ENCODE measurements at places on chromosomes 7 and 10.

DNA sequence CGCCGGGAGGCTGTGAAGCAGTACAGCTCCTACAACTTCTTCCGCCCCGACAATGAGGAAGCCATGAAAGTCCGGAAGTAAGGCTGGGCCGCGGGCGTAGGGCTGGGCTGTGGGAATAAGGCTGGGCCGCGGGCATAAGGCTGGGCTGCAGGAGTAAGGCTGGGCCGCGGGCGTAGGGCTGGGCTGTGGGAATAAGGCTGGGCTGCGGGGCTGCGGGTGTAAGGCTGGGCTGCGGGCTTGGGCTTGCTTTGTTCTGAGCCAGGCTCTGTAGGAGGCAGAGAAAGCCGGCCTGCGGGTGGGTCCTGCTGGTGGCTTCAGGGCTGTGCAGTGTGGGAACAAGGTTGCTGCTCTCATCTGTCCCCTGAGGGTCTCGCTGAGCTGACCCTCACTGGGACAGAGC is 12.5 kb downstream of the PFKFB3 start:
- peaks cover 63% of the 10 kb centered on the region for H3K36me3 ChIP-seq
- peaks cover 7% of the 10 kb centered on the region for H3K4me1 ChIP-seq
- no peaks in the 10 kb centered on the region for H3K27me3 ChIP-seq
- DNase-seq, result no peak

DNA sequence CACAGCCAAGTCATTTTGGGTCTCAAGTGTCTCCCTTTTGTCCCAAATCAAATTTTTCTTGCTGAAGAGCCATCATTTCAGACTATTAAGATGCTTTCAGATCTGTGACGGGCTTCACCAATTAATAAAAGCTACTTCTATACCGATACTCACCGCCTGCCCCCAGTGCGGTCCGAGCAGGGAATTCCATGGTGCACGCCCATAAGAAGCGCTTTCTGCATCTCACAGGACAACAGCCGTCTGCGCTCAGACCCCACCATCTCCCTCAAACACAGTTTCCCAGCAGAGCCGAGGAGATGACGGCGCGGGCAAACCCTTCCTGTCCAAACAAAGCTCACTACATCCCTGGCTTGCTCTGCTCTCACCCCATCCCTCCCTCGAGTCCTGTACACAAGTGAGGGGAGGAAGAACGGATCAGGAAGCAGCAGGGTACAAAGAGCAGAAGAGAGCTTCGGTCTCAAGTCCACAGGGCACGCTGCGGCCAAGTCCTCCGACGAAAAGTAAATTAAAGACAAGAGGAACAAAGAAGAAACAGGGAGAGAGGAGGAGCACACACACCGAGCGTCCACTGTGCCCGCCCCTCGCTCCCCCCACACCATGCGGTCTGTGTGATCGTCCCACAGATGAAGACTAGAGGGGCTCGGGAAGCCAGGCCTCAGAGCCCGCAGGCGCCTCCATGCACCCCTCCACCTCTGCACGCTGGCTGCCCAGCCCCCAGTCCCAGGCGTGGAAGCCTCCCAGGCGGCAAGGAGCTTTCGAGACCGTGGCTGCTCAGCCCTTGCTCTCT is 121.9 kb downstream of the MAD1L1 start:
- H3K27me3 ChIP-seq, result no peaks in the 10 kb centered on the region
- no peak for DNase-seq
- H3K4me3 ChIP-seq, result peak overlapping the region; percentile 44
- H3K4me1 ChIP-seq, result peaks cover 41% of the 10 kb centered on the region

- peaks cover 18% of the 10 kb centered on the region for H3K4me1 ChIP-seq
- peak overlapping the region; percentile 56 for H3K4me3 ChIP-seq
- no peaks in the 10 kb centered on the region for H3K36me3 ChIP-seq
- peak overlapping the region; percentile 85 for H3K27ac ChIP-seq
- DNase-seq, result peak; percentile 60
Observed at GRCh38 chr7:134865001-134865845, 85.8 kb downstream of the CALD1 start.

- no peak overlapping the region for H3K4me3 ChIP-seq
- no peaks in the 10 kb centered on the region for H3K27me3 ChIP-seq
- no peaks in the 10 kb centered on the region for H3K4me1 ChIP-seq
- no peak for DNase-seq
- no peak overlapping the region for H3K27ac ChIP-seq
Observed at GRCh38 chr10:66748217-66748616, 177.6 kb upstream of the LRRTM3 start.

DNA sequence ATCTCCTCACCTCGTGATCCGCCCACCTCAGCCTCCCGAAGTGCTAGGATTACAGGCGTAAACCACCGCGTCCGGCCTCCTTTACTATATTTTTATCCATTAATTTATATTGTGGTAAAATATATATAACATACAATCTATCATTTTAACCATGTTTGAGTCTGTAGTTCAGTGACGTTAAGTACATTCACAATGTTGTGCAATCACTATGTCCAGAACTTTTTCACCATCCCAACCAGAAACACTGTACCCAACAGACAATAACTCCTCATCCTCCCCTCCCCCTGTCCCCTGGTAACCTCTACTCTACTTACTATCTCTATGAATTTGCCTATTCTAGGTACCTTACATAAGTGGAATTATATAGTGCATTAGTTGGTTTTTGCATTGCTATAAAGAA is 297.5 kb upstream of the GALNT17 start:
- DNase-seq, result no peak
- no peaks in the 10 kb centered on the region for H3K36me3 ChIP-seq
- H3K4me3 ChIP-seq, result no peak overlapping the region

GRCh38 chr7:131769241-131769640 is 212.8 kb upstream of the PODXL start:
- H3K36me3 ChIP-seq, result no peaks in the 10 kb centered on the region
- DNase-seq, result no peak
- no peak overlapping the region for H3K27ac ChIP-seq
- H3K4me1 ChIP-seq, result no peaks in the 10 kb centered on the region

DNA sequence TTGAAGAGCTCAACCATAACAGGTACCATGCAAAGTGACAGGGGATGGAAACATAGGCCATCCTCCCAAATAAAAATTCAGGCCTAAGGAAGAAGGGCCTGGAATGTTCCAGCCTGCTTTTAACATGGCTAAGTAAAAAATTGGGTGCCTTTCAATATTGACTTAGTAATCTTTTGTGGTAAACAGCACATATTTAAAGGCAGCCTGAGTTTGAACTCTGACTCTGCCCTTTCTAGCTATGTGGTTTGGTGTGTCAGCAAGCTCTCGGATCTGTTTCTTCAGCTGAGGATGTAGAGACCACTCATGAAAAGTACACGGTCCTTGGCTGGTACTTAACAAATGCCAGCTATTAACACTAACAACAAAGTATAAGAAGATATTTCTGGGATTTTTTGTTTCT is 191.8 kb upstream of the CDCA7L start:
- no peak for DNase-seq
- H3K4me3 ChIP-seq, result no peak overlapping the region
- peaks cover 21% of the 10 kb centered on the region for H3K27me3 ChIP-seq
- no peak overlapping the region for H3K27ac ChIP-seq
- no peaks in the 10 kb centered on the region for H3K36me3 ChIP-seq

DNA sequence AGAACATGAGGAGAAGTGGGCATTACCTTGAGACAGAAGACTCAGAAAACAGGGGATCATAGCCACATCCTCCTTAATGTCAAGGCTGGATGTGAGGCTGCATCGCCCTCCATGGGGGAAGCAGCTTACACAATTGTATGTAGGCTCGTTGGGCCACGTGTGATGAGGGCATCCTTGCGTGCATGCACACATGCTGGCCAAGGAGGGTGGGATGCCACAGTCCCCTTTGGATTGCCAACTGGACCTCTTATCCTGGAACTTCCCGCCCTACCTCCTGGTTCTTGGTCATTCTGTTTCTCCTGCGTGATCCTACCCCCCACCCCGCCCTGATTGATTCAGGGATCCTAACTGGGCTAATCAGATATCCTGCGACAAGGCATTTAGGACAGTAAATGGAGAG is 102.0 kb downstream of the PRKAG2 start:
- peaks cover 13% of the 10 kb centered on the region for H3K36me3 ChIP-seq
- no peak for DNase-seq
- no peaks in the 10 kb centered on the region for H3K27me3 ChIP-seq
- H3K27ac ChIP-seq, result no peak overlapping the region

DNA sequence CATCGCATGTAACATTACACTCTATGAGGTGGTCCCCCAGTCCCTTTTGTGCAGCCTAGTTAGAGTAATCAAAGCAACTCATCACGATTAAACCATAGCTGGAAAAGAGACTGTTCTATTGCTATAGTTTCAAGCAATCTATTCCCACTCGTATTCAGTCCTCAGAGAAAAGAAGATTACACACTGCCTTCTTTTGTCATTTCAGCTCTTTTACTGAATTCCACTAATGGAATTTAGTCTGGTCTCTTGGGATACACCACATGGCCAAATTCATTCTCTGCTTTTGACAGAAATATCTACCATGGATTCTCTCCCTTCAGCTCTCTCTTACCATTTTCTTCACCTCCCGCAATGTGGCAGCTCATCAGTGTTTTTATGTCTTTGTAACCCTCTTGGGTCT is 108.9 kb upstream of the HDAC9 start:
- no peaks in the 10 kb centered on the region for H3K4me1 ChIP-seq
- DNase-seq, result no peak
- H3K36me3 ChIP-seq, result no peaks in the 10 kb centered on the region
- no peak overlapping the region for H3K27ac ChIP-seq
- H3K4me3 ChIP-seq, result no peak overlapping the region

- peak overlapping the region; percentile 24 for H3K27ac ChIP-seq
- peaks cover 3% of the 10 kb centered on the region for H3K27me3 ChIP-seq
- H3K4me3 ChIP-seq, result no peak overlapping the region
- DNase-seq, result no peak
Observed at GRCh38 chr10:70753026-70753663, 32.0 kb downstream of the TBATA start.

GRCh38 chr7:47601881-47602249 is 20.0 kb upstream of the TNS3 start:
- no peaks in the 10 kb centered on the region for H3K4me1 ChIP-seq
- no peak overlapping the region for H3K4me3 ChIP-seq
- H3K36me3 ChIP-seq, result no peaks in the 10 kb centered on the region
- H3K27ac ChIP-seq, result no peak overlapping the region
- DNase-seq, result no peak
- no peaks in the 10 kb centered on the region for H3K27me3 ChIP-seq

- no peaks in the 10 kb centered on the region for H3K27me3 ChIP-seq
- H3K4me3 ChIP-seq, result peak overlapping the region; percentile 83
- H3K36me3 ChIP-seq, result peaks cover 22% of the 10 kb centered on the region
- DNase-seq, result no peak
Observed at GRCh38 chr10:97291357-97292096, 910 bp downstream of the ARHGAP19 start.

DNA sequence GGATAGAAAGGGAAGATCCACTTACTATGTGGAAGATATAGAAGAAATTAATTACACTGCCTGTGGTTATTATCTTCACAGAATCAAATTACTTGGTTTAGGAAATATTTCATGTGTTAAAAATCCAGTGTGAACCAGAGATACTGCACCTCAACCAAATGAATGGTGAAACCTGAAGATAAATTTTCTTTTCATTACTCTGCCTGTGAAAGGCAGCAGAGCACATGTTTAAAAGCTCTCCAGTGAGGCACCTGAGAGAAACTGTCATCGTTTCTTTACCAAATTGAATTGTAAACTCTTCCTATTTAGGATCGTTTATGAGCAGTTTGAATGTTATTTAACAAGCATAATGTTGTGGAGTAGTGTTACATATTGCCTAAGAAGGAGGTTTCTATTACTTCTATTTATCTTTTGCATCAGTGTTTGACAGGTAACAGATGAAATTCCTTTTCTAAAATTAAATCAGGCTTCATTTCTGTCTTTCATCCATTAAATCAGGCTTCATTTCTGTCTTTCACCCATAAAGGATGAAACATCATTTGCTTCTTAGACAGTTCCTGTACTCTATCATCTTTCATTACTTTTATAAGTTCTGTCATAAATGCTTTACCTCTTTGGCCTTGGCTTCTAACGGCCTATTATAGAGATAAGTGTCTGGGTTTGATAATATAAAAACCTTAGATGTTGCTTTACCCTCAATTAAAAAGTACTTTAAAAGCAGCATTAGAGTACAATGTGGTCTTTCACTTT is 266.6 kb downstream of the NXPH1 start:
- DNase-seq, result no peak
- no peak overlapping the region for H3K4me3 ChIP-seq
- no peaks in the 10 kb centered on the region for H3K36me3 ChIP-seq

DNA sequence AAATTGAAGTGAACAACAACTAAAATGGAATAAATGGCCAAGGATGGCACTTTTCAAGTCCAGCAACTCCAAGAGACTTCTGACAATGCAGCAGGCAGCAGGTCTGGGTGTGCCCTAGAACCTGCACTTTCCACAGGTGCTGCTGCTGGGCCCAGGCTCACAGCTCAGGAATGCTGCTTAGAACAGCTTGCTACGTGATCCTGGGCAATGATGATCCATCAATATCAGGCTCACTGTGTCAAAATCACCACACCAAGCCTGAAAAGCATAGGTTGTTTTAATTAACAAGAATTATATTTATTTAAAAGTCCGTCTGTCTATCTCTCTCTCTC is 148.4 kb downstream of the TNS3 start:
- H3K36me3 ChIP-seq, result no peaks in the 10 kb centered on the region
- no peaks in the 10 kb centered on the region for H3K4me1 ChIP-seq
- H3K27me3 ChIP-seq, result no peaks in the 10 kb centered on the region
- no peak overlapping the region for H3K27ac ChIP-seq
- no peak for DNase-seq

DNA sequence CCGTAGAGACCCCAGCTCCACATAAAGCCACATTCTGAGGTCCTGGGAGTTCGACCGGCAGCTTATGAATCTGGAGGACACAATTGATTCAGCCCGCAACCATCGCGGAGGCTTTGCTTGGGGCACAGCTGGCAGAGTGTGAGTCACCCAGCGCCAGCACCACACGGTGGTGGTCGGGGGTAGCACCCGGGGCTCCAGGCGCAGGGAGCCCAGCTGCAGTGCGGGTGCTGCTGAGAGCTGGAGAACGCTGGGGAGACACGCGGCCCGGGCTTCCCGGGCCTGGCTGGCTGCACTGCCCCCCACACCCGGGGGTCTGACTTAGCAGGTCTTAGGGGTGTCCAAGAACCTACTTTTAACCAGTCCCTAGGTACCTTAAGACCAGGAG is 87.9 kb downstream of the PAXIP1 start:
- no peak overlapping the region for H3K4me3 ChIP-seq
- peaks cover 4% of the 10 kb centered on the region for H3K4me1 ChIP-seq
- H3K27me3 ChIP-seq, result peaks cover 8% of the 10 kb centered on the region
- DNase-seq, result no peak
- H3K27ac ChIP-seq, result no peak overlapping the region
- H3K36me3 ChIP-seq, result no peaks in the 10 kb centered on the region

DNA sequence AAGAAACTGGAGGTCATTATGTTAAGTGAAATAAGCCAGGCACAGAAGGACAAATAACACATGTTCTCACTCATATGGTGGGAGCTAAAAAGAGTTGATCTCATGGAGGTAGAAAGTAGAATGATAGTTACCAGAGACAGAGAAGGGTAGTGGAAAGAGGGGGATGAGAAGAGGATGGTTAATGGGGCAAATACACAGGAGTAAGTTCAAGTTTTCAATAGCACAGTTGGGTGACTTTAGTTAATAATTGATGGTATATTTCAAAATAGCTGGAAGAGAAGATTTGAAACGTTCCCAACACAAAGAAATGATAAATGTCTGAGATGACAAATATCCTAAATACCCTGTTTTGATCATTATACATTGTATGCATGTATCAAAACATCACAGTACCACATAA is 261.8 kb downstream of the THSD7A start:
- H3K4me3 ChIP-seq, result no peak overlapping the region
- H3K4me1 ChIP-seq, result no peaks in the 10 kb centered on the region
- no peak for DNase-seq
